CD4-positive, alpha-beta memory T cell (primary cell): ENCODE measurements at places on chromosomes 2 and 18.

- DNase-seq: no peak
Measured at GRCh38 chr18:11027862-11028261, 121.5 kb downstream of the PIEZO2 start.

- DNase-seq: no peak
Measured at GRCh38 chr2:160993654-160994061, 166.6 kb upstream of the TANK start.

- DNase-seq: no peak
Measured at GRCh38 chr2:223649554-223650533, 47.7 kb upstream of the SCG2 start.

GRCh38 chr2:5818961-5819600 lies 126.9 kb downstream of the SOX11 start:
- no peak for DNase-seq

DNA sequence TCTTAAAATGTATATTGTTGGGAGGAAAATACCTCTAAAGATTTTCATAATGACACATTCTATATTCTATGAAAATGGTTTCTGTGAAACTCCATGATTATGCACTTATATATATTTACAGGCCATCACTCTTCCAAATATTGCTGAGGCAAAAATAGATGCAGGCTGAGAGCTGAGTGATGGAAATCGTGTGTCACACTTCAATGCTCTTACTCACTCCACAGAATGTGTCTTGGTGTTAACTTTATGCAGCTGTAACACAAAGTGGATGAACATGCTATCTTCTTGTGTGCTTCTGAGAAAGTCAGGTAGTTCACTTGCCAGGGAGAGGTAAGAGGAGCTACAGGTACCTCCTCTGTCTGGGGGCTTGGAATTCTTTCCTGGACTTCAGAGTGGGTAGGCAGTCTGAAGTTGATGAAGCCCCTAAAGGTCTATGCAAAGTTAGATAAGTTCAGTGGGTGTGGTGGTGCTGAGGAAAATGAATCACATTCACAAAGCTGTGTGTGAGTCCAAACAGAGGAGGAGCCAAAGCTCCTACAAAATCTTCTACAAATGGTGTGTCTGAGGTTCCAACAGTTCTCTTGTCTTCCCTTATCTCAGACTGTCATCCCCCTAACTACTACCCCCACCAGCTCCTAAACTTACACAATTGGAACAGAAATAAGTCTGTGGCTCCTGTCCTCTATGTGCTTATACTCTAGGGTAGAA lies 74.2 kb upstream of the ST6GAL2 start:
- DNase-seq: no peak

DNA sequence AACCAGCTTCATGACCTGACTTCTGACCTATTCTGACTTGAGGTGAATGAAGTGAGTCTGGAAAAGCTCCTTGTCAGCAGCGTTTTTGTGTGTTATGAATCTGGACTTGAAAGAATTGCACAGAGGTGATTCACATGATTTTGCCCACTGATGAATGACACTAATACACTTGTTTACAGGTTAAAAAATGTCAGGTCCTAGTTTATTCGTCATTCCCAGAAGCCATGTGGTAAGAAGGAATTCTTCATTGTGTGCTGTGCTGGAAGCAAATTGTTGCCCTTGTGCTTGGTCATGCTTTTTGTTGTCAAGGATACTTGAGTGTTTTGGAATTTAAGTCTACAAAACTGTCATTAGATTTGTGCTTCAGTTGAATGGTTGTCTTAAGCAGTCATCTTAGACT lies 15.5 kb downstream of the SEC11C start:
- no peak for DNase-seq

GRCh38 chr2:88179228-88179679 lies 9.1 kb downstream of the THNSL2 start:
- no peak for DNase-seq

GRCh38 chr2:239355139-239355538 lies 45.7 kb downstream of the HDAC4 start:
- no peak for DNase-seq

DNA sequence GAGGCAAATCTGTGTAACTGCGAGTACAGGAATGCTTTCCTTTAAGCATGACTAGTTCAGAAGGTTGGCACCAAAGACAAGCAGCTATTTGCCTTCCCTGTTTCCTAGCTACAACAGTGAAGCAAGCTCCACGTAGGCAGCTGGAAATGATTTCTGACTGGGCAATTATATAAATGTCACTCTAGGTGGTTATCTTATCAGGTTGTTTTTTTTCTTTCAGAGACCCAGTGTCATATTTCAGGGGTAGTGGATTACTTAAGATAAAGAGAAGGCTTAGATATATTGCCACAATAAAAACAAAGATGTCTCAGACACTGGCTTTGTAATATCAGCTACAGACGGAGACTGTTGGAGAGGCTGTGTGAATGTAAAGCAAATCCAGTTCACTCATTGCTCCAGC lies 748.9 kb upstream of the NXPH2 start:
- no peak for DNase-seq

GRCh38 chr2:143949121-143949848 lies 570.6 kb downstream of the ZEB2 start:
- no peak for DNase-seq

DNA sequence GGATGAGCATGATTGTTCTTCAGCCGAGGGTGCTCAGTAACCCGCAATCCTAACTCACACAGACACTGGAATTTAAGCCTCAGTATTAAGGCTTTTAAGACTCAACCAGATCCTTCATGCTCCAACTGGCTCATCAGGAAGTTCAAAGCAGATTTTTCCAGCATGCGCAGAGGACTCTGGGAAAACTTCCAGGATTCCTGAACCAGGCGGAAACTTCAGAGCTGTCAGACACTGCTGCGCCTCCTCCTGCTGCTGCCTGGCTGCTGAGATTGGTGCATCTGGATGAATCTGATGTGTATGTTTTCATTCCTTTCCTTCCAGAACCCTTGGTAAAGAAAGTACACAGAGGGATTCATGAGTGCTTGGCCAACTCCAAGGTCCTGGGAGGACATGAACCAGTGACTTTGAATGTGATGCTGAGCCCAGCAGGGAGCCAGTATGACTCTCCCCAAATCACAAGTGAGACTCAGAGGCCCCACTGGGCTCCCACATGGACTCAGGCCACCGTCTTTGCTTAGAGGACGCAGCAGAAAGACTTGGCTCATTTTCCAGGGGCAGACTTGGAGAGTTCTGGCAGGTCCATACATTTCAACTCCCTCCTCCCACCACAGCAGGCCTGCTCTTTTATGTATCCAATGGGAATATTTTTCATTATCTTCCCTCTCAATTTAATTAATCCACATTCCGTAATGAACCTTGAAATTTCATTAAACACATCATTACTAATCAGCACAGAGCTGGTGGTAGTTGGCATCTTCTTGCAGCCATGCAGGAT lies 143.5 kb upstream of the HDAC4 start:
- DNase-seq: no peak

- no peak for DNase-seq
Measured at GRCh38 chr2:78115291-78115690, 593.1 kb upstream of the LRRTM4 start.
